NCI-H187 (cell line): ENCODE measurements at places on chromosomes 3 and 15.

DNA sequence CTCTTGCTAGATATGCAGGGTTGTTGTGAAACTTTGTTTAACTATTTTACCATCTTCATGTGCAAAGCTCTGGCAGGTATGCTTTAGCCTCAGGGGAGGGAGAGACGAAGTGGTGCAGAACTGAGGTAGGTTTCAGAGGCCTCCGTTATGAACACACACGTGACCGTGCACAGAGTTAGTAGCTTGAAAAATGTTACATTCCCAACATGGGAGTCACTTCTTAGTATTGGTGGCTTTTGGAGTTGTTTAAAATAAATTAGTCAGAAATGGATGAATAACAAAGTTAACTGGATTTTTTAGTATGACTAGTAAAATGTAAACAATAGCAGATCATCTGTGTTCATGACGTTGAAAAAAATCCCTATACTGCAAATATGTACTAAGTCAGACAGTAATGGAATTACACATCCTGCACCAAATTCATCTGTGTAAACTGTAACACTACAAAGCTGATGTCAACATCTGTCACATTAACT, 279.6 kb downstream of the KLF13 start:
- DNase-seq = no peak

GRCh38 chr15:40110866-40111550, 2.3 kb upstream of the BMF start:
- no peak for DNase-seq

GRCh38 chr3:140467104-140467577, 210.7 kb upstream of the TRIM42 start:
- no peak for DNase-seq

DNA sequence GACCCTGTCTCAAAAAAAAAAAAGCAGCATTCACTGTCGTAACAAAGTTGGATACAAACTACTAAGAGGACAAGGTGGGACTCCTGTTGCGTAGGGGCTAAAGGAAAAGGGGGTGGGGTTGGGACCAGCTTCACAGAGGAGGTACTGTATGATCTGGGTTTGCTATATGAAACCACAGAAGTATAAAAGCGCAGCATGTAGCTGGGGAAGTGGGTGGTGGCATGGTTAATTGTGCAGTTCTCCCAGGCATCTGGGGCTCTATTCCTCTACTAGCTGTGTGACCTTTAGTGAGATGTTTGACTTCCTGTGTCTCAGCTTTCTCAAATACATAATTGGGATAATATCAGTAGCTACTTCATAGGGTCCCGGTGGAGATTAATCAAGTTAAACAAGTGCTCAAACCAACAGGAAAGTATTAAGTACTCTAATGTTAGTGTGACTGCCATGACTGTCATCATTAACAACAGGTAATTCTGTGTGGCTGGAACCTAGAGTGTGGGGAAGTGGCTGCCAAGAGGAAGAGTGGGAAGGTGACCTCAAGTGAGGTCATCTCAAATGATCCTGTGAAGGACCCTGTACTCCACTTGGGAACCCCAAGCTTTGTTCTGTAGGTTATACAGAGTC, 11.5 kb downstream of the PARP16 start:
- no peak for DNase-seq

DNA sequence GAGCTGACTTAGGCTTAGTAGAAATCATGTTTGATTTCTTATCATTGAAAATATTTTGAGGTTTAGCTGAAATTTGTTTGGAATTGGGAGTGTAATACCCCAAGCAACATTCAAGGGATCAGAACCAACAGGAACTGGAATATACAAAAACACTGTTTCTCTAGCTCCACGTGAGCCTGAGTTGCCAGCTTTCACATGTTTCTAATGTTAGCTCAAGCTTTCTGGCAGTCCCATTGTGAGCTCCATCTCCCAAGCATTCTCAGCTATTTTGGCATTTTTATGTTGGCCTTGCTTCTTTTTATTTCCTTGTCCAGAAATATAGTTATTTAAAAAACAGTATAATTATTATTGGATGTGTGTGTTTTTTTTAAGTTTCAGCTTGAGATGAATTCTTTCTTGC, 427.1 kb upstream of the DPH6 start:
- no peak for DNase-seq

DNA sequence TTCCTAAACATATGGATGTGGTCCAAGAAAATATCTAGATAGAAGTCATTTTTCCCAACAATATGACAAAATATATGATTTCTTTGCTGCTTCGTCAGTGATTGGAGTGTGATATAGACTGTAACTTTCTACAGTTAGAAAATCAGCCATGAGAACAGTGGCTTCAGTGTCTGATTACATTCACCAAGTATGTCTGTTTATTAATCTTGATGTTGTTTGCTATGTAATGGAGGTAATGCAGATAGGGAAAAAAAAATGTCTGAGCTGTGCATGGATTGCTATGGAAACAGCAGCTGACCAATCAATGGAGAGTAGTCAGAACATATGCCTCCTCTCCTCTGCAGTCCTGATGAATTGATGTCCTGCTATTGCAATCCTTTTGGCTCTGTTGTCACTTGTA, 72.3 kb upstream of the GAP43 start:
- no peak for DNase-seq

DNA sequence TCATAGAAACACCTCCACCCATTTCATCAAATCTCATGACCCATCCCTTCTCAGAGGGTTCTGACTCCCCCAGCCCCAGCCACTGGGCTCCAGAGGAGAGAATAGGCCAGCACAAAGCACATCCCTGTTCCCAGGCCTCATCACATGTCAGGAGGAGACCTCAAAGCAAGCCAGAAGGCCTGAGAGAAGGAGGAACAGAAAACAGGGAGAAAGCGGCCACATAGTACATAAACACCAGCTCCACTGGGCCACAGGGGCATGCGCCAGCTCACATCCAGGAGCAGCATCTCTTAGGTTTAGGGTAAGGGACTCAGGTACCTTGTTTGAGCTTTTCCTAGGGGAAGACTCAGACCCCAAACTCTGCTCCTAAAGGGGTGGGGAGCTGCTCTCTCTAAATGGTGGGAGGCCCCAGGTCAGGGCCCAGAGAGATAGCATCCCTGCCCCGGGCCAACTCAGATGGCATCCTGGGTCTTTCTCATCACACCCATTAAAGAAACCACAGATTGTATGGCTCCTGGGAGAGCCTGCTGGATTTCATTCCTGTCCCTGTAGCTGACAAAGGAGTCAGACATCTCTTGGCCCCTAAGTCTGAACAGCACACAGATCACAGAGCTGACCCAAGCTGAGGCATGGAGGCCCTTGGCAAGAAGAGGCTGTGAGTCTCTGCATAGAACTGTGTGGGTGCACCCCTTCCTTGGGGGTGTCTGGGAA, 2.5 kb downstream of the SHF start:
- no peak for DNase-seq
